ENCODE measurements at places on chromosomes 7 and 10.

DNA sequence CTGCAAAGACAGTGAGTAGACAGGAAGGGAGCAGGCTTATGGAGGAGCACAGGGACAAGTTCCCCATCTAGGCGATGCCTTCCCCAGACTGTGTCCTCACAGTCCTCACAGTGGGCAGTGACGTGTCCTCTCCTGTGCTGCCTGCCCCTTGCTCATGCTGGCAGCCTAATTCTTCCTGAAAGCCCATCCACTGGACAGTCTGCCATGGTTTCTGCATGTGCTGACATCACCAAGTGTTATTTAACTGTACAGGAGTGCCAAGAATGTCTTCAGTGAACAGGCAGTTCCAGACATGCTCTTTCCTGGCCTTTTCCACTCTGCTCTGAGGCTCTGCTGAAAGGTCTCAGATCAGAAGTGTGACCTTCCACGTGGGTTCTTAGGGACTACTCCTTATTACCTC, 54.1 kb downstream of the ZNF248 start:
- DNase-seq = peak; percentile 37

GRCh38 chr10:30606313-30606712, 23.2 kb downstream of the LYZL2 start:
- DNase-seq = peak; percentile 22

GRCh38 chr10:100637785-100638184, 102.0 kb downstream of the HIF1AN start:
- DNase-seq = no peak

DNA sequence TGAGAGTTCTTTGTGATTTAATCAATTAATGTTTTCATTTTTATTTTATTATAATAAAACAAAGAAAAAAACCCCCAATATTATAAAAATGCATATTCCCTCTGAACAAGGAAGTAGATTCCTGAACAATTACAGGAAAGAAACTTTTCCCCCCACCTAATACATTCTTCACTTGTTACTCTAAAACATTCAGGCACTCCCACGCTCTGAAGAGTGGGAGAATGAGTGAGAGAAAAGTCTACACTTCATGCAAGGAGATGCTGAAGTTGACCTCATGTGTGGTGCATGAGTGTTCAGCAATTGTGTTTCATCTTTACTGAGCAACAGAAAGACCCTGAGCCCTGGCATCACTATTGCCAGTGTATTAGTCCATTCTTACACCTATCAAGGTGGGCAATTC, 244.2 kb upstream of the IGFBP3 start:
- peak; percentile 65 for DNase-seq

DNA sequence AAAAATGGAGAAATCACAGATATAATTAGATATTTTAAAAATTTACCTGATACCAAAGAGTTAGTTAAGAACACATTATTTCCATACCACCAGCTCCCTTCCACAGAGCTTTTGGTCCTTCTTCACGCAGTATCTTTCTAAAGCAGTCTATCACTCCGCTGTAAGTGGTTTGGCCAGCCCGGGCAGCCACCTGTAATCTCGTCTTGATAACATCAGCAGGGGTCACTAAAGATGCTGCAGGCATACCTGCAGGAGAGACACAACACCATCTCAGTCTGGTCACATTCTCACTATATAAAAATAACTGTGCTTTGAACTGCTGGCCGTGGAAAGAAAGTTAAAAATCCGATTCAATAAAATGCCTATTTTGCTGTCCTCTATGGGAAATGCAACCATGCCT, 200.1 kb downstream of the SLC25A13 start:
- DNase-seq = no peak

DNA sequence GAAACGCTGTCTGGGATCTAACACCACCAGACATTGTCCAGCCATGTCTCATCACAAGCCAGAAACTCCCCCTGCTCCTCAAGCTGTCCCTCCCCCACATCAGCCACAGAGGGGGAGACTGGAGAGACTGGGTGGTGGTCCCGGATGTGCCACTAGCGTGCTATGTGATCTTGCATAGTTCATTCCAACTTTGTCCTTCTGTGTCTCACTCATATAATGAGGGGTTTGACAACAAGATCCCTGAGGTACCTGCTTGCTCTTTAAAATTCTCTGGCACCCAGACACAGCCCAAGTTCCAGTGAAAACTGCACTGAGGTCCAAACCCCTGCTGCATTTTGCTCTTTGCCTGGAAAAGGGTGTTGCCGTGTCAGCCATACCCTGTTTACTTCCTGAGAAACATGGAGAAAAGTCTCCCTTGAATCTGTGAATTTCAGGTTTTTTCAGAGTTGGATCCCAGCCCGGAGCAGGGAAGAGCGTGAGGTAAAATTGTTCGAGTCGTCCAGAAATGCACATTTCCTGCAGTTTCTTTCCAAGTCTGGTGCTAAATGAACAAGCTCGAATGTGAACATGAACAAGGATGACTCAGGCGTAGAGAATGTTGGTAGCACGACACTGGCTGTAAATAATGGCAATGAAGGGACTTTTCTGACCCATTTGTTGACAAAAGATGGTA, 156.6 kb downstream of the CCDC3 start:
- DNase-seq = peak; percentile 75

- DNase-seq = no peak
Measured at GRCh38 chr7:133478591-133479135, 225.8 kb downstream of the EXOC4 start.

DNA sequence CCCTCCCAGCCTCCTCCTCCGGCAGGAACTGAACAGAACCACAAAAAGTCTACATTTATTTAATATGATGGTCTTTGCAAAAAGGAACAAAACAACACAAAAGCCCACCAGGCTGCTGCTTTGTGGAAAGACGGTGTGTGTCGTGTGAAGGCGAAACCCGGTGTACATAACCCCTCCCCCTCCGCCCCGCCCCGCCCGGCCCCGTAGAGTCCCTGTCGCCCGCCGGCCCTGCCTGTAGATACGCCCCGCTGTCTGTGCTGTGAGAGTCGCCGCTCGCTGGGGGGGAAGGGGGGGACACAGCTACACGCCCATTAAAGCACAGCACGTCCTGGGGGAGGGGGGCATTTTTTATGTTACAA, 83.3 kb downstream of the PAX2 start:
- DNase-seq = no peak

GRCh38 chr7:134939136-134939535, 47.2 kb upstream of the AGBL3 start:
- DNase-seq = no peak

DNA sequence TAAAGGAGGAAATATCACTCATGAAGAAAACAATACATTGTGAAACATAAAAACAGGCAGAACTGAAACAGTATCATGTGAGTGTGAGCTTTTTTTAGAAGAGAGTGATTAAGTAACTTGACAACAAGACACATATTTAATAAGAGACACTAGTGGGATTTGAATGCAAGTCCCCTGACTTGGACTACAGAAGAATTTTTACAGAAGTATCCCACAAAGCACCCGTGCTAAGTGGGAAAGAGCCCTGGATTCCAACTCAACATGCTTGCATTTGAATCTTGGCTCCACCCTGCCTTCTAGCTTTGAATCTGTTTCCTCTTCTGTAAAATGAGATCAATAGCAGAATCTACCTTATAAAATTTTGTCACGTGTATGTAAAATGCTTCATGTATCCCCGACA, 166.2 kb downstream of the ZNF365 start:
- DNase-seq = no peak

DNA sequence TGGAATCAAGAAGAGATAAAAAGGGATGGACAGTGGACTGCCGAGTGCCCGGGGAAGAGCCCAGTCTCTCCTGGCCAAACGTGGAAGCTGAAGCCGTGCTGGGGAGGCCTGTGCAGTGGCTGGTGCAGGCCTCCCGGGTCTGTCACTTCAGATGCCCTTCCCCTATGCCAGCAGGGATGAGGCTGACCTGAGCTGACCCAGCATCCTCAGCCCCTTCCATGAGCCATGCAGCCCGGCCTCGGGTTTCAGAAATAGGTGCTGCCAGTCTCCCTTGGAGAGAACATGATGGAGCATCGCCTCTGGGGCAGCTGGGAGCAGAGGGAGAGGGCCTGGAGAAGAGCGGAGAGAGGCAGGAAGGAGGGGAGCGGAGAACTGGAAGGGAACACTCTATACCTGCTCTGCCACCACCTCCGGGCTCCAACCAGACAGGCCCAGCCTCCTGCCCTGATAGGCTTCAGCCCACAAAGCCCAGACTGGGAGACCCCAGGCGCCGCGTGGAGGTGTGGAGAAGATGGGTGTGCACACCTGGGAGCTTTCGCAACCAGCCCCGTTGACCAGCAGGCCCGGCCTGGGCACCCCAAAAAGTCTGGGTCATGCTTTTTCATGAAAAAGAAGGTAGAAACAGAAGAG, 68.6 kb upstream of the PPP2R2D start:
- DNase-seq = no peak

DNA sequence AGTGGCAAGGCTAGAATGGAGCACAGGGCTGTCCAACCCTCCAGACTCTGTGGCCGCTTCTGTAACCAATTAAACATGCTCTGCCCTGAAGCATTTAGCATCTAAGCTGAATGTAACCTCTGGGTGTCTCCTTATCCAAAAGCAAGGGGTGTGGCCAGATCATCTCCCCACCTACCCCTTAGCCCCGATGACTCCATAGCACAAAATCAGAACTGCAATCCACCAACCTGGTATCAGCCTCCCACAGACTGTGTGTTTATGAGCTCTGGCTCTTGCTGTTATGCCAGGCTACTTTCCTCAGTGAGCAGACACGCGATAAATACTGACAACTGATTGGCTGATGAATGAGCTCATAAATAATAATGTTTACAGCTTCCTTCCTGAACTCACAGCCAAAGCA, 3.2 kb downstream of the FRMD4A start:
- no peak for DNase-seq

GRCh38 chr10:28400681-28401080, 97.8 kb upstream of the MPP7 start:
- no peak for DNase-seq

- no peak for DNase-seq
Measured at GRCh38 chr7:12975412-12975811, 288.0 kb downstream of the ARL4A start.

DNA sequence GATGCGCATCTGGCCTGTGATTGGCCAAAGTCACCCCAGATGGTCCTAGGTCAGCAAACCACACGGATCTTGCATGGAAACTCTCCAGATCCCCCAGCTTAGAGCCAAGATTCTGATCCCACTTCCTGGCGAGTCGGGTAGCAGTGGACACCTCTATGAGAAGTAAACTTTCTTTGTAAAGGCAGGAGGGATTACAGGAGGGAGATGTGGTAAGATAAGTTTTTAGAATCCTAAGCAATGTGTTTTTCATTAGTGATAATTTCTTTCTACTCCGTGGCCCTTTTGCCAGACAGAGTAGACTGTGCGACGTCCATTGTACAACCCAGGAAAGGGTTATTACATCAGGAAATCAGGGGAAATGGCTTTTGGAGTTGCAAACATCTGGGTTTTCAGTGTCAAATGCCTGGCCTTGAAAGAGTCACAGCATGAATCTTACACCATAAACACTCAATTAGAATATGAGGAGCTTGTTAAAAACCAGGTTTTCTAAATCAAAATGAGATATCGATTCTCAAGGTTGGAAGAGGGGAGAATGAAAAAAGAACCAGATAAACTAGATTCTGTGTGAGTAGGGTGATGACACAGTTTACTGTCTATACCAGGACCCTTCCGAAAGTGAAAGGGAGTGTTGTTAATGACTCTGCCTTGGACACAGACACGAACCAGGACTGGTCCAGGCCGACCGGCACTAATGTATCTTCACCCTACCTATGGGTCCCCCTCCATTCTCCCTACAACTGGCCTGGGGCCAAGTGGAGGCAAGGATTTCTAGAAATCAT, 61.9 kb upstream of the WAC start:
- no peak for DNase-seq

GRCh38 chr7:80468931-80469714, 42.7 kb downstream of the GNAT3 start:
- no peak for DNase-seq

Data from bronchial epithelial cell (primary cell).